ENCODE measurements at places on chromosomes 12 and 14.

DNA sequence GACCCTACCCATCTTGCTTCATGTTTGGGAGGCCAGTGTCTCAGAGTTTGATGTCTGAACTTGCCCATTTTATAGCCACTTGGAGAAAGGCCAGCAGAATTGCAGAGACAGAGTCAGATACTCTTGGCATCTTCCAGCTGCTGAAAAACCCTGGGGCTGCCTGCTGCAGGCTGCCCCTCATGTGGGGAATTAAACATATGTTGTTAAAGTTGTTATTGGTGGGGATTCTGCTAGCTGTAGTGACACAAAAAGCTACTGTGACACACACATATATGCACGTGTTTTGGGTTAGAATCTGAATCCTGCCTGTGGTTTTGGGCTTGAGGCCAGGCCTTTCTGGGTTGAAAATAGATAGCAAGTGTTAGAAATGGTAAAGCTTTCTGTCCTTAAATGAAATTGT, 1288.4 kb downstream of the AACS start:
- DNase-seq = no peak

GRCh38 chr12:24919346-24920001, 29.4 kb downstream of the BCAT1 start:
- no peak for DNase-seq

GRCh38 chr12:92753976-92754885, 51.4 kb downstream of the PLEKHG7 start:
- no peak for DNase-seq

DNA sequence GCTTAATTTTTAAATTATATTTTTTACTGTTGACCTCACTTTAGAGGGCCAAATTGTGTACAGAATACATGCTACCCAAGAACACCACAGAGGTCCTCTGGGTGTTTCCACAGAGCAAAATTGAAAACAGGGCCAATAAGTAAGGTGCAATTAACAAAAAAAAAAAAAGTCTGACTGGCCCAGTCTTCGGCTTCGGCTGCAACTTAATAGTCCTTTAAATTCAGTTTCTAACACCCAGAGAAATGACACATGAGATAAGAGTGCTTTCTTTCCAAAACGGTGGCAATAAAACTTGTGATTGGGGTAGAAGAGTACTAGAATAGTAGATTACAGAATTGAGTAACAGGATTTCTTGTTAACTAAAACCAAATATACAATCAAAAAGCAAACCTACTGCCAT, 81.3 kb downstream of the MED13L start:
- DNase-seq = no peak

DNA sequence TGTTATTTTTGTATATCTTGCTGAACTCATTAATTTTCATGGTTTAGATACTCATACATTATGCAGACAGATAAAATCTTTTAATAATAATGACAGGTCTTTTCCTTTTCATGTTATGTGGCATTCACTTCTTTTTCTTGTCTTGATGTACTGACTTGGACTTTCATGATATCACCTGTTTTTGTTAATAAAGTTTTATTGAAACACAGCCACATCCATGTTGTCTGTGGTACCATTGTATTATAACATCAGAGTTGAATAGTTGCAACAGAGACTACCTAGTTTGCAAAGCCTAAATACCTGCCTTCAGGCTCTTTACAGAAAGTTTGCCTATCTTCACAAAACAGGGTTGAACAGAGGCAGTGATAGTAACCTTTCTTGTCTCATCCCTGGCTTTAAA, 85.1 kb downstream of the RGS6 start:
- DNase-seq = no peak

- no peak for DNase-seq
These were observed 580 bp downstream of the SALL2 start for GRCh38 chr14:21525571-21525961.

DNA sequence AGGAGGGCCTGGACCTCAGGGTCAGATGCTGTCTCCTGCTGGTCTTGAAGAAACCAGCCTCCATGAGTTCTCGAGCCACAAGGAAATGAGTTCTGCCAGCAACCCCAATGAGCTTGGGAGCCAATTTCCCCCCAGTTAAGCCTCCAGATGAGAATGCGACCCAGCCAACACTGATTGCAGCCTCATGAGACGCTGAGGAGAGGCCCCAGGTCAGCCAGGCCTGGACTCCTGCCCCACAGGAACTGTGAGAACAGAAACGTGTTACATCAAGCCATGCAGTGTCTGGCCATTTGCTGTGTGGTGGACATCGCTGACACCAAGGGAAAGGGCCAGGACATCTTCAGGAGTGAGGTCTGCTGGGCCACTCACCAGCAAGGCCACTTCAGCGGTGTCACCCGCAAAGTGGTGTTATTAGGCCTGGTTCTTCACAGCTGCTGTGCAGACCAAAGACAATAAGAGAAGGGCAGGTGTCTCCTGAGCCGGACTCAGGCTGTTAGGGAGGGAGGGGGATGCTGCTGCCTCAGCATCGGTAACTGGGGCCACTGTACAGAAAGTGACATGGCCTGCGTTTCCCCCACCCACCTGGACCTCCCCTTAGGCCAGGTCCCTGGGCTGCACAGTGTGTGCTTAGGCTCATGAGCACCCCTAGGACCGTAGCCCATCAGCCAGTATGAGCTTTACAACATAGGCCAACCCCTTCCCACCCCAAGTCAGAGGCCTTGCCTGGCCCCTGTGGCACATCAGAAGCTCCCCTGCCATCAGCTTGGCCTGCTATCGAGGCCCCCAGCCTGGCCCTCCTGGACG, 272.4 kb upstream of the RTL1 start:
- DNase-seq = no peak

DNA sequence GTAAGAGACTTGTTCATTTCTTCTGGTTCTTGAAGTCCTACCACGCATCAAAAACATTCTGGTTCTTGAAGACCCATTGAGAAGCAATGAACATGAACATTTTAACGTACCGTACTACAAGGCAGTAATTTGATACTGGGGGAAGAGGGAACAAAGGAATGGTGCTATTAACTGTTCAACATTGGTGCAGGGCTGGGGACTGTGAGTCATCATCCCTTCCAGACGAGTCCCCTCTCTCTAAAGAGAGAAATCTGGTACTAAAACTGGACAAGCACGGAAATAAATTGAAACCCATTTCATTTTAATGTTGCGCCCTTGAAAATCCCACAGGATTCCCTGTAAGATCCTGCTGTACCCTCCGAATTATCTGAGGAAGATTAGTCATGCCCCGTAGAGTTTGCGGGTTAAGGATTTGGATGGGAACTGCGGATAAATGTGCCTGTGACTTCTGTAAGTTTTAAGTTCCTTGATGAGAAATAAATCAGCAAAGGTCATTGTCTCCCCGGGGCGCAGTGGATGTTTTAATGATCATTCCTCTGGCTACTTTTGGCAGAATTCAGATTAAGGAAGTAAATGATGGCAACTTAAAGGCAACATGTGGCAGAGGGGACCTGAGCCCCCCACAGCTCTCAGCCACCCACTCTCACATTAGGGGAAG, 78.6 kb downstream of the KCNK13 start:
- DNase-seq = no peak

- no peak for DNase-seq
These were observed 10.8 kb downstream of the PRR4 start for GRCh38 chr12:10838461-10838860.

DNA sequence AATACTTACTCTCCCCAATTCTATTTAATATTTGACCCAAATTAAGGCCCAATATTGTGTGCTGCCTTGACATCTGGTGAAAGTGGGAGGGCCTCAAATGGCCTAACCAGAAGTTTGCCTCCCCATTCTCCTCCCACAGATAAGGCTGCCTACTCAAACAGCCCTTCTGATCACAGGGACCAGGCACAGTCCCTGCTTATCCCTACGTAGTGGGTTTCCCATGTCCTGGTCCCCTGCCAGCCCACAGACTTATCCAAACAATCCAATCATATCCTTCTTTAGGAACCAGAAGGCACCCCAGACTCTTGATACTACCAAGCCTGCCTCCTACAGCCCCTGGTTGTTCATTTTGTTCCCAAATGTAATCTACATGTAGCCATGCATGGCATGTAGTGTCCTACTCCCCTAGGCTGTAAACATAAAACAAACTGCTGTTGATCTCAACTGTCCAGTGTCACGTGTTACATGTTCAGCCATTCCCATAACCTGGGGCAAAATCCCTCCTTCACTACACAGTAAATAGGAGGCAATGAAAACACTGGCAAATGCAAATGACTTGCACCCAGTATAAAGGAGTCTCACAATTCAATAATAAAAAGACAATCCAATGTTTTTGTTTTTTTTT, 49.3 kb downstream of the EEA1 start:
- no peak for DNase-seq

DNA sequence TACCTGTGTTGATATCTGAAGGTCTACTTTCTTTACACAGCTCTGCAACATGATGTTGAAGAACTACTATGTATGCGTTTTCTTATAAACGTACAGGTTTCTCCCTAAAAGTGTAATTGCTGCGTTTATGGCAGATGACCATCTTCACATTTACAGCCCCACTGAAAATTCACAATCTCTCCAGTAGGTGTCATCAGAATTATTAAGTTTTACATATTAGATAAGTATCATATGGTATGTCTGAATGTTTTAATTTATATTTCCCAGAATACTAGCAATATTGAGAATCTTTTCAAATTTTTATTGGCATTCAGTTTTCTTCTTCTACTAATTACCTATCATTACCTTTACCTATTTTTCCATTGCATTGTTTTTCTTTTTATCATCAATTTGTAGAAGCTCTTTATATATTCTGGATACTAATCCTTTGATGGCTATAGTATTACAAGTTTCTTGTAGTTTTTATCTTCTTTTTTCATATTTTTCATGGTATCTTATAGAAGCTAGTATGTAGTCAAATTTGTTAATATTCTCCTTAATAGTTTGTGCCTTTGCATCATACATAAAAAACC, 123.5 kb downstream of the CAPZA3 start:
- DNase-seq = no peak

DNA sequence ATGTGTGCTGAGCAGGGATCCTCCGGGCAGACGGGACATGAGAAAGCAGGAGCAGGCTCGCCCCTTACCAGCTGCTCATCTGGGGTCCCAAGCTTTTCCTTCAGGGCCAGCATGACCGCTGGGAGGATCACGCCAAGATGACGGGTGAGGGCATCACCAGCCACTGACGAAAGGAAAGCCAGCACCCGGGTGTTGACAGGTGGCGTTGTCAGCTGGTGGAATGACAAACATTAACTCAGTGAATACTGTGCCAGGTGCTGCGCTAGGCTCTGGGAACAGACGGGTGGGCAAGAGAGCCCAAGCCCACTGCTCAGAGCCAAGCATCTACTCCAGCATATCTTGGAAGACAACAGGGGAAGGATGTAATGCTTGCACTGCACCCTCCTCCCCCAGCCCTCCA, 21.3 kb upstream of the RAB35 start:
- DNase-seq = no peak

DNA sequence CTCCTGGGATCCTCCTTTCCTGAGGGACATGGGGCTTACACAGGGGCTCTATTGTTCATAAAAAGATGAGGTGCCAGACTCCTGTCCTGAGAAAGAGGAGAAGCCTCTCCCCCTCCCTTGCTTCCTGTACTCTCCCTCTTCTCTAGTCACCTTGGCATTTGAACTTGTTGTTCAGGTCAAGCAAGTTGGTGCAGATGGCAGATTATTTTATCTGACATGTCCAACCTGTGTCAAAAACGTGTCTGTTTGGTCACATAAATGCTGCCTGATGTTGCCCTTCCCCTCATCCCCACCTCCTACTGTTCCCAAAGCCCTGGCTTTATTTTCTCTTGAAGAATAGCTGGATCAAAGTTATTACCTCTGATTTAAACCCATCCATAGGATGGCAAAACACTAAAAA, 154.8 kb downstream of the TMX1 start:
- no peak for DNase-seq

GRCh38 chr14:69808919-69809808, 12.1 kb upstream of the SLC10A1 start:
- no peak for DNase-seq

DNA sequence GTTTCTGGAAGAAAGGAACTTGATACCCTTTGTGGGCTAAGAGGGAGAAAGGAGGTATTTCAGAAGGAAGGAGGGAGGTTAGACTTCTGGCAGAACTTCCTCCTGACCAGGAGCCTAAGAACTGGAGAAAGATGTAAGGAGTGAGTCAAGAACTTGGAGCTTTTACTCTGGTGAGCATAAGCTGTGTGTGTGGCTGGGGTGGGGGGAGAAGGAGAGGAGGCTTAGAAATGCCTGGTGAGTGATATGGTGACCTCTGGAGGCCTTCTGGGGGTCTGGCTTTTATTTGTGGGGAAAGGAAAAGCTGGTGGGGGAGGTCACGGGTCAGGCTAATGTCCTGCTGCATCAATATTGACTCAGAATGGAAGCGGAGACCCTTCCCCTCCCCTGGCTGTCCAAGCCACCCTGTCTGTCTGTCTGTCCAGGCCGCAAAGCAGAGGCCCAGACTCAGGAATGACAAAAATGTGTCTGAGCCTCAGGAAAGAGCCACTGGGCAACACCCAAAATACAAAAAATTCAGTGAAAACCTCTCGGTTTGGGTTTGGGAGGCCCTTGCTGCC, 4.8 kb downstream of the LRP1 start:
- no peak for DNase-seq

DNA sequence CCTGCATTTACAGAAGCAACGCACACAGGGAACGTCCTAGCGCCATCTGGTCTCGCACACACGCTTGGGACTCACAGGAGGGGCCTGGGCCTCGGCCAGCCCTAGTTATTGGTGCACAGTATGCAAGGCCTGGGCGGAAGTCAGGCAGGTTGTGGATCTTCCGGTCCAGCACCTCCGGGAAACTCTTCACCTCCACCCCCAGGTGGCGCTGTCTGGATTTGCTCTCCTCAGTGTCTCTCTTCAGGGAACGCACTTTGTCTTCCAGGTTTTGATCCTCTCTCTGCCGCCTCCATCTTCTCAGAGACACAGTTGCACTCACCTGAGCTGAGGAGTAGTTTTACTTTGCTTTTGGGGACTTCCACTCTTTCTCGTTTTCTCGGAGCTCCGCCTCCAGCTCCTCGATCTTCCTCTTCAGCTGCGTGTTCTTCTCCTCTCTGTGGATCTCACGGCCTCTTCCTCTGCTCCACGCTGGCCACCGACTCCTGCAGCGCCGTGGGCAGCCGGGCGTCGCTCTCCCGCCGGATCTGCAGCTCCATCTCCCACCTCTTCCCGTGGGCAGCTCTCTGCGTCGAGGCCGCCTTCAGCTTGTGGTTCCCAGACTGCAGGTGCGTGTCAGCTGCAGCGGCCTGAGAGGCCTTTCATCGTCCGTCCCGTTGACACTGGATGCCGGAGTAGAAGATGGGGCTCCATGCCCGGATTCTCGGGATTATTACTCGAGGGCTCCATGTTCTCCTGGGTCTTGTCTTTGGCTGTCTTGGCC, 933.8 kb downstream of the TMEM121 start:
- no peak for DNase-seq
